LoVo (cell line): ENCODE measurements at places on chromosomes 1 and 21.
A peak's percentile ranks its signal among the peaks of the same experiment; 100 is the strongest.

- DNase-seq, result no peak
Measured at GRCh38 chr1:113286156-113286555, 104.2 kb upstream of the MAGI3 start.

DNA sequence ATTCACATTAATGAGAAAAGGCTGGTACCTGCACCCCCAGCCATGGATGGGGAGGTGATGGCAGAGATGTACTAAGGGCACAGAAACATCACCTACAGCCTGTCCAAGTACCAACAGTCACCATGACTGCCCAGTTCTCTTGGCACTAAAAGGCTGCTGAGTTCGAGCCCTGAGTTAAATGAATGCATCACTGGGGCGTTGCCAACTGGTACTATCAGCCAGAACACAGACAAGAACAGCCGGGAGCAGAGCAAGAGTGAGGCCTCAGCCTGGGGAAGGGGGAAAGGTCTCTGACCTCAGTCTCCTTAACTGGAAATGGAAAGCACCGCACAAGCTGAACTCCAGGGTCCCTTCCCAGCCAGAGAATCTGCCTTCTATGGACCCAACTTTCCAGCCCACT, 60.5 kb downstream of the GLIS1 start:
- DNase-seq, result no peak

DNA sequence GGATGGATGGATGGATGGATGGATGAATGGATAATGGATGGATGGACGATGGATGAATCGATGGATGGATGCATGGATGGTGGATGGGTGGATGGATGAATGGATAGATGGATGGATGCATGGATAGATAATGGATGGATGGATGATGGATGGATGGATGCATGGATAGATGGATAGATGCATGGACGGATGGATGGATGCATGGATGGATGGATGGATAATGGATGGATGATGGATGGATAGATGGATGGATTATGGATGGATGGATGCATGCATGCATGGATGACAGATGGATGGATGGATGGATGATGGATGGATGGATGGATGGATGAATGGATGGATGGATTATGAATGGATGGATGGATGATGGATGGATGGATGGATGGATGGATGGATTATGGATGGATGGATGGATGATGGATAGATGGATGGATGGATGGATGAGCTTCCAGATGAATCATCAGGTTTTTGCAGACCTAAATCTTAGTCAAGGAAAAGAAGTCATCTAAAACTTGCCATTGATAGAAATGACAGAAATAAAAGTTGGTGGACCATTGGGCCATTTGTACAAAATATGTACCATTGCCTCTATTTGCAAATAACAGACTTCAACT, 175.4 kb upstream of the KLHDC7A start:
- DNase-seq, result no peak

GRCh38 chr1:174999936-175000696, at the start of gene CACYBP:
Gene CACYBP, plus strand, starts transcription at chr1:174999947. Its CDS starts 234 bp downstream, at chr1:175000181.
- peak; percentile 11 for DNase-seq

DNA sequence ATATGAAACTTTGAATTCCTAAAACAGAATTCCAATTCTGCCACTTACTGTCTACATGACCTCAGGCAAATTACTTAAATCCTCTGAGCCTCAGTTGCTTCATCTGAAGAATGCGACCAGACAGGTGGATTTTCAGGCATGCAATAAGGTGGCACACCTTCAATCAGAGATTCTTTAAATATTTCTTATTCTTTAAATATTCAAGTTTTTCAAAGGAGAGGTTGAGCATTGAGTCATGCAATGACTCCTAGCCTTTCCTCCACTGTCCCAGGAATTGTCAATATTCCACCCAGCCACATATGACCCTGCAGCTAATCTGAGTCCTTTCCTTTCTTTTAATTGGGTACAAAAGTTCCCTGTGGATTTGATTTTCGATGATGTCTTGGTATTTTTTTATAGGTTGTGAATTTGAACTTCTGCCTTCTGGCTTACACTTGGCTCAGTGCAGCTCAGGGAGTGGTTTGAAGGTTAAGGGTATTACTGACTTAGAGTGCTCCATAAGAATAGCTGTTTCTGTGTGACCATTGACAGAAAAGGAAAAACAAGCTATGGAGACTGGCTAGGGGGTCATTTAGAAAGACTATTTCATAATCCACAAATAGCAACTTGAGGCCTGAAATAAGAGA, 52.2 kb upstream of the PRDX6 start:
- peak; percentile 37 for DNase-seq
